CD4-positive, alpha-beta T cell treated with Interleukin-10 for 1 hour (primary cell): ENCODE measurements at places on chromosomes 11 and 22.
A peak's percentile ranks its signal among the peaks of the same experiment; 100 is the strongest.

DNA sequence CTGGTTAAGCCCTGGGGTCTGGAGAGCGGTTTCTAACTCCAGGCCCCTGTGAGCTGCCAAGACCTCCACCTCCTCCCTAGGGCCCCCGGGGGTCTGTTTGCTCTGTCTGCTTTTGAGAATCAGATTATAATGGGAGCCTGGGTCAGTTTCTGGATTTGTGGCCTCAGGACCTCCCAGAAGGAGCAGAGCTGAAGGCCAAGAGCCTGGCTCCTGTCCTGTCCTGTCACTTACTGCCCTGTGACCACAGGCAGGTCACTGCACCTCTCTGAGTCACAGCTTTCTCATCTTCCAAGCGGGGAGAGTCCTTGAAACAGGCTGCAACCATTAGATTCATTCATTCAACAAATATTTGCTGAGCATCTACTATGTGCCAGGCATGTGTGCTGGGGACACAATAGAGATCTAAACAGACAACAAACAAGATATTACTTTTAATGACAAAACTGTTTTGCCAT, 87.3 kb upstream of the FGF3 start:
- no peak for DNase-seq

DNA sequence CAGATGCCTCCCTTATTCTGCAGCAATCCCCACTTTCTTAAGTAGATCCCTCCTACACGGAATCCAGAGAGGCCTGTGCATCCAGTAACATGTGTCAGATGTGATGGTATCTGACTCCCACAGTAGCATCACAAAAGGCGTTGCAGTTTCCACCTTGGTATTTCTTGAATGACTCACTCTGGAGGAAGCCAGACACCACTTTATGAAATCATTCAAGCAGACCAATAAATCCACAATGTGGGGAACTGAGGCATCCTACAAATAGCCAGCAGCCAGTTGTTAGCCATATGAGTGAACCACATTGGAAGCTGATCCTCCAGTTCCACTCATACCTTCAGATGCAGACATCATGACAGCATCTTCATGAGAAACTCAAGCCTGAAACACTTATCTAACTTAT, 798.1 kb downstream of the OPCML start:
- no peak for DNase-seq

- DNase-seq: peak; percentile 83
Observed at GRCh38 chr22:21657360-21658032, 8.3 kb upstream of the PPIL2 start.

- DNase-seq: no peak
Observed at GRCh38 chr11:115054570-115055538, 376.5 kb downstream of the NXPE2 start.

DNA sequence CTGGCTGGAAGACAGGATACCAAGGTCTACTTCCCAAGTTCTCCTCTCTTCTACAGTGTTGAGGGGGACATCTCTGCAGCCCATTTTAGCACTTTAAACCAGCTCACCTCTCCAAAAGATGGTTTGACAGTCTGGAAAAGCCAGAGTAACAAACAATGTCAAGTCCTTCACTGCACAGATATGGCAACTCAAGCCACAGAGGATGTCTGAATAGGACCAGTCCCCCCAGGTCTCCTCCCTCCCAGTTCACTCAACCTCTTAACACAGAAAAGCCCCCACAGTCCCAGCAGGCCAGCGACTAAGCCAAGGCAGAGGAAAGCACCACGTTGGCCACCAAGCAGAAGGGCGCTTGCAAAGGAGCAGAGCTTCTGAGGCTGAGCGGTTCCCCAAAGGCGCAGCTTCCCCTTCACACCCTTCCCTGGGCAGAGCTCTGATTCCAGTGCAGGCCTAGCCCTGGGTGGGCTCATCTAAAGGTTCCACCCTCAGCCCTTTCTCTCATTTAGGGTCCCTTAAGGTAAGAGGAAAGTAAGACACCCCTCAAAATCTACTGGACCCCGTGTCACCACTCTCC, 62.7 kb downstream of the PAK1 start:
- peak; percentile 20 for DNase-seq

DNA sequence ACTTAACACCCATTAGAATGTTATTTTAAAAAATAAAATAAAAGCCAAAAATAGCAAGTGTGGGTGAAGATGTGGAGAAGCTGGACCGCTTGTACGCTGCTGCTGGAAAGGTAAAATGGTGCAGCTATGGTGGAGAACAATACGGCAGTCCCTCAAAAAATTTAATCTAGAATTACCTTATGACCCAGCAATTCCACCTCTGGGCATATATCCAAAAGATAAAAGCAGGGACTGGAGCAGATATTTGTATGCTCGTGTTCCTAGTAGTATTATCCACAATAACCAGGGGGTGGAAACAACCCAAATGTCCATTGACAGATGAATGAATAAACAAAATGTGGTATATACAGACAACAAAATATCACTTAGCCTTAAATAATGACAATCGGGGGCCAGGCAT, 6.1 kb upstream of the APOA5 start:
- no peak for DNase-seq

- DNase-seq: no peak
Observed at GRCh38 chr11:70671083-70671482, 272.8 kb downstream of the CTTN start.

GRCh38 chr11:70926543-70927201, 325.7 kb downstream of the SHANK2 start:
- DNase-seq: no peak

DNA sequence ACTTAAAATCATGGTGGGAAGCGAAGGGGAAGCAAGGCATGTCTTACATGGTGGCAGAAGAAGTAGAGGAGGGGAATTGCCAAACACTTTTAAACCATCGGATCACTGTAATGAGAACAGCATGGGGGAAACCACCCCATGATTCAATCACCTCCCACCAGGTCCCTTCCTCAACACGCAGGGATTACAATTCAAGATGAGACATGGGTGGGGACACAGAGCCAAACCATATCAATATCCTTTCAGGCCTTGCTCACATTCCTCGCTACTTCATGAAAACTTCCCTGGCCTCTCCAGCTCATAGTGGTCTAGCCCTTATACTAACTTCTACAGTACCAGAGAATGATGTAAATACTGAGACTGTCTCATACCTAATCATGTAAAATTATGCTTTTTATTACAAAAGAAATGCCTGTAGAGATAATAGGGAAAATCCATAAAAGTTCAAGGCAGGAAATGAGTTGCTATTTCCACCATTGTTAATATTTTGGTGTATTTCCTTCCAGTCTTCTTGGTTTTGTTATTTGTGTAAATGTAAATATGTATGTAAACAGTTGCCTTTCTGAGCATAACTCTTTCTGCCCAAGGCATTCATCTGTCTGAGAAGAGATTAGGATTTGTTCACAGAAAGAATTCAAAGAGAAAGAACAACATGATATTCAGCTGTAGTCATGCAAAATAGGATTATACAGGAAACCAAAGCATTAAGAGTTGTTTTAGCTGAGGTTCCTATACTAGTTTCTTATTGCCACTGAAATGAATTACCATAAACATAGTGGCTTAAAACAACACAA, 104.3 kb upstream of the LDLRAD3 start:
- DNase-seq: no peak

- DNase-seq: no peak
Observed at GRCh38 chr11:115518983-115519628, 14.9 kb upstream of the CADM1 start.

DNA sequence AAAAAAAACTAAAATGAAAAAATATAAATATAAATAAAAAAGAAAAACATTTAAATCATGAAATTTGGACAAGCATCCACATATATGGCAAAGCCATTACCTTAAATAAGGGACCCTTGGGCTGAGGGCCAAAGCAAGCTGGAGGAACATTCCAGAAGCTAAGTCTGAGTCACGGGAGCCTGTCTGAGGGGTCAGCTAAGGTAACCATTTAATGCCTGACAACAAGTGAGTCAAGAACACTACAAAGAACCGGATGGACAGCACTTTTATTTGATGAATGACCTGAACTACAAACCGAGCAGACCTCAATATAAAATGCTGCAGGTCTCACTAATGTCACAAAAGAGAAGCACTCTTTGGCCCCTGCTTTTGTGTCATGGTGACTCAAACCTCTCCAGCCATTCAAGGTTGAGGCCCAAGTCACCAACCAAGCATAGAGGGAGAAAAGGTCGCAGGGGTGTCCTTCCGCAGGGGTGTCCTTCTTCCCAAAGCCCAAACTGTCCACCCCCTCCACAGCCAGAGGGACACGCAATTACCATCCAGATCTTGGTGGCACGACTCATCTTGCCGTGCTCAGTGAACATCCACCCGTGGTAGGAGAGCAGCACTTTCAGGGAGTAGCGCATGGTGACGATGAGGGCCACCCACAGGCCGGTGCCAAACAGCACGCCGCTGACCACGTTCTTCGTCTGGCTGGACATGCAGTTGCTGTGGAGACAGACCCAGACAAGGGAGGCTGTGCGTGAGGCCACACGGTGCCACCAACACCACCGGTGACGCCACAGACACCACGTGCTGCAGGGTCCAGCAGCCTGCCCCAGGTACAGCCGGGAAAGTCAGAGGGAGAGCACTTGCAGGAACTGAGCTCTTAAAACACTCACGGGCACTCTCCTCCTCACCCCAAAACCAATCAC, 34.5 kb downstream of the CPT1A start:
- DNase-seq: no peak

- DNase-seq: no peak
Observed at GRCh38 chr11:76315182-76315853, 65.6 kb downstream of the THAP12 start.

GRCh38 chr11:93767018-93767417, 17.1 kb upstream of the MED17 start:
- DNase-seq: no peak

DNA sequence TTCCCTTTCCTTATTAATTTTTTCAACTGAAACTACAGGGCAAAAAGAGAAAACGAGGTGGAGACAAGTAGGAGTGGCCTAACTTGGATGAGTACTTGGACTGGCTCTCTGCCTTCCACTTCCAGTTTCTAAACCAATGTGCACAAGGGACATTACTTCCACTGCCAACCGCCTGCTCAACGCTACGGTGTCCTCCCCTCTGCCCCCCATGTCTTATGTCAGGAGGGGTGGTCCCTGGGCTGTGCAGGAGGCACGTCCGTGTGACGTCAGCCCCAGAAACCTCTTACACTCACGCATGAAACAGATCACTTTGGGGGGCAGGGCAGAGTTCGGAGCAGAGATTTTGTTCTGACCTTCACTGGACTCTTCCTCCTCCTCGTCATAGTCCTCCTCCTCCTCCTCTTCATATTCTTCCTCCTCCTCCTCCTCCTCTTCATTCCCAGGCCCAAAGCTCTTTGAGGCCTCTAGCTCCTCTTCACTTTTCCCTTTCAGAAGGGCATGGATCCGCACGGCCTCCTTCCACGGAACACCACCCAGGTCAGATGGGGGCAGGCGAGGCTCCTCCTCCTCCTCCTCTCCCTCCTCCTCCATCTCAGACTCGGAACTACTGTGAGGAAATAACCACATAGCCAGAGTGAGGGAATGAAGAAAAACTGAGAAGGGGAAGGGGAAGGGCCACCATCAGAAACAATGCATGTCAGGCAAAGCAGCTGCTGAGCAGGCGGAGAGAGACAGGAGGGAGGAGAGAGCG, 57.4 kb upstream of the BID start:
- no peak for DNase-seq

GRCh38 chr11:113833151-113833550, 42.2 kb downstream of the USP28 start:
- no peak for DNase-seq

DNA sequence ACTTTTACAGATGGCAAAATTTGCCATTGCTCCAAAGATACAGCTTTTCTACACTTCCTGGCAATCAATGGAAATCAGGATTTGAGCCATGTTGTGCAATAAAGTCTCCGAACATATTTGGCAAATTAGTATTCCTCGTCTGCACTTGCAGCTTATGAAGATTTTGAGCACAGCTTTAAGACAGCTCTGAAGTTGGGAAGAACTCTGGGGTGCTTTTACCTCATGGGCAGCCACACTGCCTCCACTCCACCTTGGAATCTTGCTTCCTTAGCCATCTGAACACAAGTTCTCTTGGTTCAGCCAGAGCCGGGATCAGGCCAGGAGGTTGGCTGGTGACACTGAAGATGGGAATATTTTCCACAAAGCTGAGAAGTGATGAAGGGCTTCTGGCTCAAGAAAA, 191.2 kb downstream of the CWF19L2 start:
- no peak for DNase-seq

- no peak for DNase-seq
Observed at GRCh38 chr11:57335023-57335342, 709 bp downstream of the SSRP1 start.

GRCh38 chr22:26677217-26677616, 19.8 kb downstream of the MIAT start:
- DNase-seq: no peak

DNA sequence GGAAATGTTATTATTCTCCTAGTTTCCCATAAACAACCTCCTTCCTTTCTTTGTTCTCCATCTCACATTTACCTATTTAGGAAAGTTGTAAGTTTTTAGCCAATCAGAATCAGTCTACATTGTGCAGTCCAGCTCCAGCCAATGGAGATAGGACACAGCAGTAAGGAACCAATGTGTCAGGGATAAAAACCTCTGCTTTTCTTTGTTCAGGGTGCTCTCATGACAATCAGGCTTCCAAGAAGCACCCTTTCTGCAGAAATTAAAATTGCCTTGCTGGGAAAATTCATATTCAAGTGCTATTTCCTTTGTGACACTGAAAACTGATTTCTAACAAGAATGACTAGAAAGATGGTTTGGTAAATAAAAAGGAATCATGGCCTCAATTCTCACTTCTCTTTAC, 14.6 kb downstream of the SCGB2A1 start:
- DNase-seq: no peak

DNA sequence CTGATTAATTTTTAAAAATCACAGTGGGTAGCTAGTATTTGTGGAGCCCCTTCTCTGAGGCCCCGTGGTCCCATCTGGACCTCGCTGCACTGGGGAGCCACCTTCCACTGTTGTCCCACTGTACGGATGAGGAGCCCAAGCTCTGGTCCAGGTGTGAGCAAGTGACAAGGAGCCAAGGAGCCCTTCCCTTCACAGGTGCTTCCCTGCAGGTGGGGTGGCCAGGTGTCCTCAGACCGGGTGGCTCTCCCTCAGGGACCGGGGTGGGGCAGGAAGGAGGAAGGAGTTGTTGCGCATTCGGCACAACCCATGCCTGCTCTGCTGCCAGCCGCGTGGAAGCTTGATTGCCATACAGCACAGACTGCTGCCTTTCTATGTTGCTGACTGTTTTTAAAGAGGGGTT, 10.4 kb upstream of the SEPTIN5 start:
- no peak for DNase-seq

- DNase-seq: no peak
Observed at GRCh38 chr22:25701056-25701780, 40.8 kb upstream of the MYO18B start.

DNA sequence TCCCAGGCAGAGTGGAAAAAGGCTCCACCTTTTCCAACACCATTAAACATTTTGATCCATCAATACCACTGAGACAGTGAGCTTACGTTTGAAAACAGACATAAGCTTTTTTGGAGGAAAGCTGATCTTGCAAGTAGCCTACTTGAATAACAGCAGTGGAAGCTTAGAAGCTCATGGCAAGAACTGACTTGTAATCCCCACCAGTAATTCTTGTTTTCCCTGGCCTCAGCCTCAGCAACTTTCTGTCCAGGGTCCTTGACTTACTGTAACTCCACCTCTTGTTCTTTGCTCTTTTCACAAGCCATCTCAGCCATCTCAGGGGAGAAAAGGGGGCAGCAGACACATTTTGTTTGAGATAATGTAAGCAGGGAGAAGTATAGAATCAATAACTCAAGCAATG, 12.3 kb upstream of the MPZL2 start:
- no peak for DNase-seq
